ENCODE measurements at places on chromosomes 4 and X.
A peak's percentile ranks its signal among the peaks of the same experiment; 100 is the strongest.

GRCh38 chr4:1249731-1250526 lies 999 bp upstream of the CTBP1 start:
- no peak for DNase-seq

DNA sequence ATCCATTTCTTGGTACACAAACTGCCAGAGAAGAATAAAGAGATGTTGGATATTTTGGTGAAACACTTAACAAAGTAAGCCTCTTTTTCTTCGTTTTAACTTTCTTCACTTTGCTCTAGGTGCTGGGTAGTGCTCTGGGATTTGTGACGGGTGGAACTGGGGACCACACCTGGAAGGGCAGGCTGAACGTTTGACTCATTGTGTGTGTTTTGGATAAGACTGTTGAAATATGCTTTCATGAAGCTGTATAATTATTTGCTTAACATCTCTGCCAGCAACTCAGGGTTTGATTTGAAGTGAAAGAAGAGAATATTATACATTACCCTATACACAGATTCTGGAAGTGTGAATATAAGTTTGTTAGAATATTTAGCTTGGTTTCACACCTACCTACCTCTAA lies 233.2 kb downstream of the ARHGAP10 start:
- no peak for DNase-seq

- no peak for DNase-seq
Observed at GRCh38 chr4:152434011-152434410, 101.9 kb downstream of the FBXW7 start.

GRCh38 chr4:181863856-181864255 lies 379.3 kb upstream of the TENM3 start:
- no peak for DNase-seq

DNA sequence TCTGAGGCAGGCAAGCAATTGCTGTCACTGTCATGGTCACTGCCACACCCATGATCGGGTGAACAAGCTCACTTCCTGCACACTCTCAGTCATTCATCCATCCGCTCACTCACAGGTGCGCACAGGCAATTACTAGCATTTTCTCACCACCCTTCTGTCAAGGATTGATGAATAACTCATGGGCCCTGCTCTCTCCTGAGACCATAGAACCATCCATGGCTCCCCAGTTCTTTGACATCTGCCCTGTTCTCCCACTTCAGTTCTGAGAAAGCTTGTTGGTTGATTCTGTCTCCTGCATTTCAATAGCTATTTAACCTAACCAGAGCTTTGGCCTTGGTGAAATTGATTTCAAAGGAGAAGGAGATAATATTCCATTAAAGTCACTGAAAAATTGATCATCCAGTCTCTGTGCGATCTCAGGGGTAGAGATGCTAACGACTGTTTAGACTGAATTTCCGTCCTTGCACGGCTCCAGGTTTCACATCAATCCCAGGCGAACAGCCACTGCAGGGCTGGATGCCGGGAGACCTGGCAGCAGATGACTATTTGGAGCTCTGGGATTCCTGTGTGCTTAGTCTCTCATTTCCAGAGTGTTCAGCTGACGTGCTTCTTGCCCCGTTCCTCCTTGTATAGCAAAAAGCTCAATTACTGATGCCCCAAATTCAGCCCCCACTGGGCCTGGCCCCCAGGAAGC lies 36.9 kb upstream of the ADRA2C start:
- peak; percentile 26 for DNase-seq

DNA sequence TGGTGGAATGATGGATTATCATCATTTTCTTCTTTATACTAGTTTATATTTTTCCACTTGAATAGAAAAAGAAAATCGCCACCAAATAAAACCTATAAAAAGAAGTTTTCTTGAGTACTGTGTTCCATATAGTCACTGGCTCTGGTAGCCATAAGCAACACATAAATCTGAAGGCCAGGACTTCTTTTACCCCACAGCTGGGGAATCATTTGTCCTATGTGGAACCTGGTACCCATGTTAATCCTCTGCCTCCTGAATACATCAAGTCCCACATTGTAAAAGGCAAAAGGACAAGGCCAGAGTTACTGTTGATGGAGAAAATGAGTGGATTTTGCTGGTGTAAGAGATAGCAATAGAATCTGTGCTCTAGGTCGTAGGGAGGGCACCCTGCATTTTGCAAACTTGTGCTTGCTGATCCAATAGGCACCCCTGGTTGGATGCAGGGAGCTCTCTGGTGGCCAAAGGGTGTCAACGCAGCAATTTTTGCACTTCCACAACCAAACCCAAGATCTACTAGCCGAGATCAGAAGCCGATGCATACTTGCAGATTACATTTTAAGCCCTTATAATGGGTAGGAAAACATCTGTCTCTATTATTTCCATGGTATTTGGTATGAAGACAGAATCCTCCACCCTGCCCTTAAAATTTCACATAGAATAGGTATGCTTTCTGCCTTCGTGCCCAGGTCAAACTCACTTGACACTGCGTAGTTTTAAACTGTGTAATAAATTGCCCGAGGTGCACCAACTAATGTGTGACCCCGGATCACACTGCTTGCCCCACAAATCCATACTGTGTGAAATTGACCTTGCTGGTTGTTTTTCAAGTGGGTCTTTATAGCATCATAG lies 146.2 kb upstream of the SCML1 start:
- DNase-seq = peak; percentile 74

DNA sequence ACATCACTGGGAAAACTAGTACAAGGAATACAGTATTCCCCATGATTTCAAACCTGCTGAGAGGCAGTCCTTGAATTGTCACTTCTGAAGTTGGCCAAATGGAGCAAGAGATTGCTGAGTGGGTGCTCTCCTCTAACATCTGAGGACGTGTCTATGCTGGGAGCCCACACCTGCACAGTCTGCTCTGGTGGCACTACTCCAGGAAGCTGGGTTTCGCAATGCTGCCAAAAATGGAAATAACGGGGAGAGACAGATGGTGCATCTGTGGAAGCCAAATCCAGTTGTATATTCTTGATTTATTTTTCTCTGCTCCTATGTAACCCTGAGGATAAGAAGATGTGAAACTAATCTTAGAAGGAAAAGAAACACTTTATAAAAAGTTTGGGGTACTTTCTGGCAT lies 240.1 kb upstream of the CTSO start:
- no peak for DNase-seq

DNA sequence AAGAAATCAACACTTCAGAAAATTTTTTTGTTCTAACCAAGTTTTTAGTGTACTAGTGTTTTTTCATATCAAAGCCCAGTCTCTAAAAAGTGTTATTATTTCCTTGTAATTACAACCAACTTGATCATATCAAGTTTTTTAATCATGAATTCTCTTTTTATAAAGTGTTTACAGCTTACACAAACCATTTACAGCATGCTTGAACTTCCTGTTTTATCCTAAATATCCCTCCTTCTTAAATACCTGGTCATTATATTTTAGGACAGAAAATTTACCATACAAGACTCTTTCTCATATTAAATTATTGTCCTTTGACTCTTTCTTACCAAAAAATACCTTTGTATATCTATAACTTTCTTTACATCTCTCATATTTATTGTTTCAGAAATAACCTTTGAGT lies 89.4 kb upstream of the NPY2R start:
- no peak for DNase-seq

- no peak for DNase-seq
Observed at GRCh38 chr4:8503801-8504200, 63.2 kb downstream of the TRMT44 start.

- DNase-seq = no peak
Observed at GRCh38 chrX:54043056-54043455, 1.2 kb downstream of the PHF8 start.

DNA sequence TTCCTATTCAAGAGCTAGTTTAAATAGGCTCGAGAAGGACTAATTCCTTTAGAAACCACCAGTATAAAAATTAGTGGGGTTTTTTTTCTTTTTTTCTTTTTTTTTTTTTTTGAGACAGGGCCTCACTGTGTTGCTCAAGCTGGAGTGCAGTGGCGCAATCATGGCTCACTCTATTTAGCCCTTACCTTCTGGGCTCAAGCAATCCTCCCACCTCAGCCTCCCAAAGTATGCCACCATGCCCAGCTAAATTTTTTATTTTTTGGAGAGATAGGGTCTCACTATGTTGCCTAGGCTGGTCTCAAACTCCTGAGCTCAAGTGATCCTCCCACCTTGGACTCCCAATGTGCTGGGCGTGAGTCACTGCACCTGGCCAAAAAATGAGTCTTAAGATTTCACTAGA lies 52.8 kb downstream of the APOO start:
- no peak for DNase-seq

- no peak for DNase-seq
Observed at GRCh38 chrX:39854772-39855747, 242.7 kb downstream of the BCOR start.

DNA sequence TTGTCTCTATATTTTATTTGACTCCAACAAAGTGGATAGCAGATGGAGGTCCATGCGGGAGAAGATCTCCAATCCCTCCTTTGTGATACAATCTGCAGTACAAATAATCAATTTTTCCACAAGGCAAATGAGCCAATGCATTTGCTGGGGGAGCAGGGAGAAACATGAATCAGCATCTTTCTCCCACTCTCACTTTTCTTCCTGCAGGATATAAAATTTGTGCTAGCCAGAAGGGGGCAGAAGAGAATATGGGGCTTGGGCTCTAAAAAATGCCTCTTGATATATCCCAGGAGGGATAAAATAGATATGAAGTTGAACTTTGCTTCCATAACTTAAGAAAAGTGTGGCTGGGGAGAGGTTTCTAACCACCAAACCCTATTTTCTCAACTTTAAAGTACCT lies 38.3 kb upstream of the CWH43 start:
- no peak for DNase-seq

GRCh38 chr4:139593091-139593564 lies 37.1 kb upstream of the SETD7 start:
- DNase-seq = peak; percentile 42

DNA sequence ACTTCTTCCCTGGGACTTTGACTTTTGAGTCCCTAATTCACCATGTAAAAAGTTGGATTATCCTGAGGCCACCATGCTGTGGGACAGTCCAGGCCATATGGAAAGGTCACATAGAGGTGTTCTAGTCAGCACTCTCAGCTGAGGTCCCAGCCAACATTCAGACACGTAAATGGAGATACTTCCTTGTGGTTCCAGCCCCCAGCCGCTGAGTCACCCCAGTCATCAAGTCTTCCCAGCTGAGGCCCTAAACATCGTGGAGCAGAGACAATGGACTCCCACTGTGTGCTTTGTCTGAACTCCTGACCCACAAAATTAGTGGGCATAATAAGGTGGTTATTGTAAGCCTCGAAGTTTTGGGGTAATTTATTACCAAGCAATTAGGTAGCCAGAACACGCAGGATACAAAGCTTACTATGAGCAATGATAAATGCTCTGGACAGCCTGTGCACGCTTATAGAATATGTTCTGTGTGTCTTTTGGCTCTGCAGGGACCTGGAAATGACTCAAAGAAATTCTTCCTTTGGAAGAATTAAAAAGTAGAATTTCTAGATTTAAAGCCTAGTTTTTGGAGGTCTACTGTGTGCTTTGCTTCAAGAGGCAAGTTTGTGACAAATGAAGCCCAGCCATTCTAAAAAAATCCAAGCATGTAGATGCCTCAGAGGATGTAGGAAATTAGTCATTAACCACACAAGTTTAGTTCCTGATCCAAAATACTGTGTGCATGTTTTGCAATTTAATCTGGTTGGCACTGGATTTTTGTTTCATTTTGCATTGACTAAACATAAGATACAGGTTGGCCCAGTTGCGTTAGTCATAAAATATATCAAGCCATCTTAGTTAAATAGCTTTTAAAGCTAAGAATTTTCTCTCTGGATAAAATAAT lies 33.2 kb upstream of the SLC9A7 start:
- peak; percentile 90 for DNase-seq

- no peak for DNase-seq
Observed at GRCh38 chr4:88528861-88529260, 5.3 kb upstream of the PYURF start.

GRCh38 chrX:138011468-138011867 lies 445.5 kb downstream of the ZIC3 start:
- no peak for DNase-seq

GRCh38 chr4:136590440-136590839 lies 941.9 kb downstream of the PCDH18 start:
- no peak for DNase-seq

DNA sequence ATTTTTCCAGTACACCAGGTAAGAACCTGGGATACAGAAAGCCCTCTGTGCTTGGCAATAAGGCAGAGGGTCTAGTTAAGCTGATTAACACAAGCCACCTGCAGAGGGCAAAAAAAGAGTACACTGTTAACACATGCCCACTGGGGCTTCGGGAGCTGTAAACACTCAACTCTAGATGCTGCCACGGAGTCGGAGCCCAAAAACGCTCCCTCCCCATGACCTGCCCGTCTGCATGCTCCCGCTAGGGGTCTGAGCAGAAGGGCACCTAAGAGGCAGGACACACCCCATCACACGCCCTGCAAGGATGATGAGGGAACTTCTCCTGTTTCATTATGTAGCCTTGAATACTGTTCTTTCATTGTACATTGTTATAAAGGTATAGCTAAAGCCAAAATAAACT lies 715.6 kb upstream of the AADAT start:
- no peak for DNase-seq

- peak; percentile 70 for DNase-seq
Observed at GRCh38 chr4:149914119-149915115, 98.8 kb upstream of the IQCM start.

GRCh38 chr4:10962246-10962645 lies 277.7 kb upstream of the CLNK start:
- no peak for DNase-seq

GRCh38 chr4:7824218-7824617 lies 115.4 kb downstream of the AFAP1 start:
- no peak for DNase-seq

DNA sequence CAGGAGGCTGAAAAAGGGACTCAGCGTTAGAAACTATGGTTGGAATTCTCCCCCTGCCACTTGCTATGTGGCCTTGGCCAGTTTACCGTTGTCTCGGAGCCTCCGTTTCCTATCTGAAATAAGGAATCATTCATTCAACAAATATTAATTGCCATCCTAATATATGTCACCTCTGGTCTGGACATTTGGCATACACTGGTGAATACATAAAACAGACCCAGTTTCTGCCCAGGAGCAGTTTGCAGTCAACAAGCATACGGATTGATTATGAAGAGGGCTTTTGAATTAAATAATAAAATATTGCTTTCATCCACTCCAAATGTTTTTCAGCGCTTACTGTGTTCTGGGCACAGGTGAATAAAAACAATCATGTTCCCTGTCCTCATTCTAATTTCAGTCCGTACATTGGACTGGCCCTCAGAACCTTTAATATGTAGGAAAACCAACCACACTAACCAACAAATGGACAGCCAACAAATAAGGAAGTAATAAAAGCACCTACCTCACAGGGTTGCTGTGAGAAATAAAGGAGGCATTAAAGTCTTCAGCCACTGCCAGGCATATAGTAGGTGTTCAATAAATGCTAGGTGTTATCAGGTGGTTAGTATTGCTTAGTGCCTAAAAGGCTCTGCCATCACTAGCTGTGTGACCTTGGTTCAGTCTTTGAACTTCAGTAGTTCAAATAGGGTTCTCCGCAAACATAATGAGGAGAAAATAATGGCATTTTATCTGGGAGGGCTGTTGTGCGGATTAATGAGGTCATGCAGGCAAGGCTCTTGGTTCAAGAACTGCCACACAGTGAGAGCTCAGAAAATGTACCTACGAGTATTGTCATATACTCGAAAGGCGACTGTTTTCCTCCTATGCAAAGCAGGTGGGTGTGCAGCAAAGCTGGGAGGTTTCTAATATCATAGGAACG lies 7.3 kb upstream of the GSX2 start:
- no peak for DNase-seq

- no peak for DNase-seq
Observed at GRCh38 chr4:125765941-125766340, 451.2 kb downstream of the FAT4 start.

GRCh38 chrX:66150163-66150562 lies 13.9 kb upstream of the HEPH start:
- no peak for DNase-seq

- DNase-seq = no peak
Observed at GRCh38 chrX:139877710-139878414, 55.0 kb downstream of the ATP11C start.

Measured in A172 (cell line).